M059J (cell line): ENCODE measurements at places on chromosomes 5 and 9. TPM values are rescaled to one million over a fixed set of nuclear protein-coding genes. Genes with fewer than 3 reads are reported as not detected.

DNA sequence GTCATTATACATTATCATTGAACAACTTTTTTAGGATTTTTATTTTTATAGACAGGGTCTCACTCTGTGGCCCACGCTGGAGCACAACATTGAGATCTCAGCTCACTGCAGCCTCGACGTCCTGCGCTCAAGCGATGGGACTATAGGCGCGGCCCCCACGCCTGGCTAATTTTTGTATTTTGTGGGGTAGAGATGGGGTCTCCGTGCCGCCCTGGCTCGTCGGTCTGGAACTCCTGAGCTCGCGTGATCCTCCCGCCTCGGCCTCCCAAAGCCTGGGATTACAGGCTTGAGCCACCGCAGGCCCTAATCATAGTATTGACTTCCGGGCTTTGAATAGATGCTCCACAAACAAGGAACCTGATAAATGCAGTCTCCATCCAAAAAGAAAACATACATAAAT, 1.4 kb upstream of the EDF1 start:
- no peak for DNase-seq

- DNase-seq = no peak
These were observed 6.6 kb upstream of the ADGRD2 start for GRCh38 chr9:124443625-124444024.

DNA sequence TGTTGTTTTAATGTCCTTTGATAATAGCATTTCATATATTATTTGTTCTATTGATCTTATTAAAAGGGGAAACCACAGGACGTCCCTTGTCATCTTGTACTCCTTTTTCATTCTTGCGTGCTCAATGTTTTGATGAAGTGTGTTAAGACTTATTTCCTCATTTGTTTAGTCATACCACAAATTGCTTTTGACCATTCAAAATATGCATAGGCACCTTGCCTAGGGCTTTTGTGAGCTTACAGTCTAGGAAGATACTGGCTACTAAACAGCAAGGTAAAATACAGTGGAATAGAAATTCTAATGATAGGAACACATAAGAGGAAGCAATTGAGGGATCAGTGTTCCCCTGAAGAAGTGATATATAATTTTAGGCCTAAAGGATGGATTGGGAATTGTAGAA, 190.3 kb downstream of the WDR70 start:
- no peak for DNase-seq

DNA sequence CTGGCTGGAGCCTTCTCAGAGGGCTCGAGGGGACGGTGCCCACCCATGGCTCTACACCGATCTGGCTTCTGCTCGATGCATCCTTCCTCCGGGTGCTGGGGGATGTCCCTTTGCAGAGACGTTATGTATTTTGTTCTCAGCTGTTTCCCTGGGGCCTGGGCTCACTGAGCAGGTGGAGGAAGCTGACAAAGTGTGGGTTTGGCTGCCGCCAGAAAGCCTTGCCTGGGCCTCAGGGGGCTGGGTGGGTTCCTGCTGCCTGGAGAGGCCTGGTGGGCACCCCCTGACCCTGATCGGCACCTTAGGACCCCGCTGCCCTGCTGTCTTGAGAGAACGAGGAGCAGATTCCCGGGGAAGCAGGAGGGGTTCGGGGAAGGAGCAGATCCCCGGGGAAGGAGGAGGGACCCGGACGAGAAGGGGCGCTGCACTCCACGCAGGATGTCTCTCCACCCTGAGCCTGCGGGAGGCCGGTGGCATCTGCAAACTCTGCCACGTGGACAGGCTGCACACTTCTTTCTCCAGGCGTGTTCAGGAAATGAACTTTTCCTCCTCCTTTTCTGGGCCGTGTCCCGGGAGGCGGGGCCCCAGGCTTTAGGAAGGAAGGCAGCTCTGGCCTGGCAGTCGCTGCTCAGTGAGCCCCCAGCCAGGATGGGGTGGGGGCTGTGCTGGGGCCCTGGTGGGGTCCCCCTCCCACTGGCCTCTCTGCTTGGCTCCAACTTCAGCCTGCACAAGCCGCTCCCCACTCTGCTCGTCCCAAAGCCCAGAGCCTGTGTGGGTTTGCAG, 148.9 kb downstream of the RXRA start:
- DNase-seq = no peak

- peak; percentile 55 for DNase-seq
These were observed 62.1 kb upstream of the NUDT12 start for GRCh38 chr5:103624675-103625074.

DNA sequence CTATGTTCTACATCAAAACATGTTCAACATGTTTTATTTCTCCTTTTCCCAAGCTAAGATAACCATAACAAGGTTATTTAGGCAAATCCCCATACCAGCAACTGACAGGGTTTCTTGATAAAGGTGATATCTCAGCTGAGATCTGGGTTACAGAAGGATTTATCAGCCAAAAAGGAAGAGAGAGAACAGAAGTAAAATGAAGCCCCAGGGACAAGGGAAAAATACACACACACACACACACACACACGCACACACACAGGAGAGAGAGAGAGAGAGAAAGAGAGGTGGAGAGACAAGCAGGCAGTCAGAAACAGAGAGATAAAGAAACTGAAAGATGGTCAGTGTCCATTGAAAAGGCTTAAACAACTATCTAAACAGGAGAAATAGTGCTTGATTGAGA, 19.7 kb upstream of the MLLT3 start:
- no peak for DNase-seq

- DNase-seq = no peak
These were observed 54.7 kb upstream of the UBAC1 start for GRCh38 chr9:136015656-136016571.

DNA sequence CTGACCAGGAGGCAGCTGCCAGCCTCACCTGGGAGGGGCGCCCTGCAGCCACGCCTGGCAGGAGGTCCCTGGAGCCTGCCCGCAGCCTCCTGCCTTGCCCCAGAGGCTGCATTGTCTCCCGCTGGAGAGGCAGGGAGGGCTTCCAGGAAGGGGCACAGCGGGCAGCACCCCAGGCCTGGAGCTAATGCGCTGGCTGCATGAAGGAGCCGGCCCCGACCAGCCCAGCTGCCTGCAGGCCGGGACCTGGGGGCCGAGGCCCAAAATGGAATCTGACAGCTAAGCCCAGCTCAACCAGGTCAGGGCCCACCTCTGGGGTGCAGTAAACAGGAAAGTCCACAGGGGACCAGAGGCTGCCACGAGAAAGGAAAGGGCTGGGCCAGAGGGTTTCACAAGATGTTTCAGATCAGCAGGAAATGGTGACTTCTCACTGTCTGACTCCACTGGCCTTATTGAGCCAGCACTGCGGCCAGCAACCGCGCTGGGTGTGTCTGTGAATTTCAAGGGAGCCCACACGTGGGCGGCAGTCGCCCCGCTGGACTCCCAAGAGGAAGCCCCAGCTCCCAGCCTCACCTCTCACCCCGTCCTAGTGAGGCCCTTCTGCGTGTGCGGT, 18.6 kb upstream of the NOTCH1 start:
- peak; percentile 35 for DNase-seq

Gene SPATA31E1
- total RNA-seq = not detected in 2 replicates

Gene C9orf43
- 0.05 and 1.1 TPM in 2 replicates for total RNA-seq

Gene FBP1
- 0.52 TPM in 1 of 2 replicates, not detected in the other for total RNA-seq

Gene FCN1
- not detected in 2 replicates for total RNA-seq

Gene SCGB3A2
- not detected in 2 replicates for total RNA-seq

Gene SPATA31D4
- total RNA-seq = not detected in 2 replicates

Gene TBCA
- 181 and 211 TPM in 2 replicates for total RNA-seq
